ENCODE measurements at places on chromosomes 11 and 22. TPM values are rescaled to one million over a fixed set of nuclear protein-coding genes. Genes with fewer than 3 reads are reported as not detected.

- peaks cover 23% of the 10 kb centered on the region for H3K27me3 ChIP-seq
- H3K4me3 ChIP-seq, result no peak overlapping the region
- H3K27ac ChIP-seq, result no peak overlapping the region
- no peaks in the 10 kb centered on the region for H3K36me3 ChIP-seq
- no peaks in the 10 kb centered on the region for H3K4me1 ChIP-seq
Measured at GRCh38 chr11:69531717-69532088, 50.2 kb downstream of the LINC01488 start.

DNA sequence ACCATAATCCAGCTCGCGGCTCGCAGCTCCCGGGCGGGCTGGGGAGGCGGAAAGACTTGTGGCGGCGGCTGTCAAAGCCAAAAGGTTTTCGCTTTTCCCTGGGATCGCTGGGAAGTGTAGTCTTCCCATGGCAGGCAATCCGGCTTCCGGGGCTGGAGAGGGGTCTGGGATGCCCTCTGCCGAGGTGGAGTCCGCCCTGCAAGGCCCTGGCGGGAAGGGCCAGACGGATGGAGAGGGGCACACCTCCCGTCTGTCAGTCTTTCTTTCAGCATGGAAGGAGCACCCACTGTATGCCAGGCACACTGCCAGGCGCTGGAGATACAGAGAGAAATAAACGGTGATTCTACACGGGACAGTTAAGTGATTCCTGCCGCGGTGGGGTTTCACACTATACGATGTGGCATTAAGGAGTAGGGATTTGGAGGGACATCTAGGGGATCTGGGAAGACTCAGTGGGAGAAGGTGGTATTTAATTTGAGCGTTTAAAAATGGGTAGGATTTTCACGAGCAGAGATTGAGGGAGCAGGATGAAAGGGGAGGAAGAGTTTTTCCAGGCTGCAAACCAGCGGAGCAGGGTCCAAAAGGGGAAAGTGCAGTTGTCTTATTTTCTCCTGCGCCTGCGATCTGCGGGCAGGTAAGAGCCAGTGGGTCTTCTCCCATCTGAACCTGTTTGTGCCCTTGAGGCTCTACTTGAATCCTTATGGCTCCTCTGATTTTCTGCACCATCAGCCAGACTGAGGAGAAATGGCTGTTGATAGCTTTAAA is at the start of gene BACE1:
TSS of gene BACE1 (minus strand) at position 60 of the 765 bp plus-strand sequence. CDS start 461 bp downstream, outside the sequence.
- H3K4me3 ChIP-seq, result peak within 1 kb of the TSS; percentile 58
- H3K27me3 ChIP-seq, result peaks cover 24% of the 10 kb centered on the region
- peaks cover 13% of the 10 kb centered on the region for H3K4me1 ChIP-seq
- H3K27ac ChIP-seq, result no peak within 1 kb of the TSS

DNA sequence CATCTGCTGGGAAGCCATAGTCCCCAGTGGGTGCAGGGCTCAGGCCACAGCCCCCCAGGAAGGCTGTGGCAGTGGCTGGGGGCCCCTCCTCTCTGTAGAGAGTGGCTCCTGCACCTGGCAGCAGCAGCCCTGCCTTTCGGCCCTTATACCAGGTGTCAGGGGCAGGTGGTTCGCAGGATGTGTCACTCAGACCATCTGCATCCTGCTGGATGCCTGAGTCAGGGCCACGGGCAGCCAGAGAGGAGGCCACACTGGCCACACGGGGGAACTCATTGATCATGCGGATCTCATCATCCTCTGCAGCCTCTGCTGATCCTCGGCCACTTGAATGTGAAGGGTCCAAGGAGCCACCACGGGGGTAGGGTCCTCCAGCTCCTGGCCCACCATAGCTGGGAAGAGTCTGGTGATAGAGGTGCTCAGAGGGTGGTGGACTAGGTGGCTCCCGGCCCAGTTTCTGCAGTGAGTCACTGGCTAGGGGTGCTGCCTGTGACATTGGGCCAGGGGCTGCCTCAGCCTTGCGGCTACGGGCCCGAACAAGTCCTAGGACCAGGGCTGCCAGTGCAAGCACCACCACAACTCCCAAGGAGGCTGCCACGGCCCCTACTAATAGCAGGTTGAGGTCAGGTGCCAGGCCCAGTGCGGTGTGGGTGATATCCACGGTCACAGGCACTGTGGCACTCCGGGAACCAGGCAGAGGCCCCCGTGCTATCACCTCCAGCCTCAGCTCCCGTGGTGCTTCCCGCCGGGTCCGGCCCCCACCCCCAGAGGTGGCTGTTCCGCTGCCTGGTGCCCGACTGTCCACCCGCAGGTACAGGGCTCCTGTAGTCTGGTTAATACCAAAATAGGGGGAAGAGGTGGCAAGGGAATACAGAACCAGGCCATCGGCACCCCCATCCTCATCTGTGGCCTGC is 3.3 kb upstream of the TPP1 start:
- no peak for DNase-seq
- no peak overlapping the region for H3K4me3 ChIP-seq
- H3K4me1 ChIP-seq, result peaks cover 6% of the 10 kb centered on the region
- H3K27me3 ChIP-seq, result no peaks in the 10 kb centered on the region

- H3K27ac ChIP-seq, result peak overlapping the region; percentile 87
- peak; percentile 56 for DNase-seq
- H3K27me3 ChIP-seq, result no peaks in the 10 kb centered on the region
- H3K36me3 ChIP-seq, result peaks cover 3% of the 10 kb centered on the region
Measured at GRCh38 chr22:46070215-46070802, 80.0 kb upstream of the PPARA start.

- H3K36me3 ChIP-seq, result peaks cover 7% of the 10 kb centered on the region
- H3K27me3 ChIP-seq, result no peaks in the 10 kb centered on the region
- peak; percentile 5 for DNase-seq
- peaks cover 28% of the 10 kb centered on the region for H3K4me1 ChIP-seq
- no peak overlapping the region for H3K4me3 ChIP-seq
- no peak overlapping the region for H3K27ac ChIP-seq
Measured at GRCh38 chr11:65414776-65415498, 7.7 kb upstream of the NEAT1 start.

The RIMBP3C gene
- total RNA-seq, result 0.33 TPM

- H3K27ac ChIP-seq, result peak overlapping the region; percentile 81
- H3K36me3 ChIP-seq, result no peaks in the 10 kb centered on the region
- H3K27me3 ChIP-seq, result no peaks in the 10 kb centered on the region
Measured at GRCh38 chr11:117950993-117951961, 22.1 kb upstream of the TMPRSS13 start.

The SOX6 gene
- 0.46 TPM for total RNA-seq

- peaks cover 8% of the 10 kb centered on the region for H3K36me3 ChIP-seq
- no peak for DNase-seq
- H3K4me1 ChIP-seq, result peaks cover 10% of the 10 kb centered on the region
- no peak overlapping the region for H3K27ac ChIP-seq
- H3K27me3 ChIP-seq, result peaks cover 3% of the 10 kb centered on the region
- H3K4me3 ChIP-seq, result no peak overlapping the region
Measured at GRCh38 chr22:46272196-46272595, 4.4 kb downstream of the TTC38 start.

GRCh38 chr22:34080433-34080832 is 160.2 kb upstream of the LARGE1 start:
- no peaks in the 10 kb centered on the region for H3K27me3 ChIP-seq
- no peak for DNase-seq
- H3K27ac ChIP-seq, result no peak overlapping the region
- H3K36me3 ChIP-seq, result no peaks in the 10 kb centered on the region
- H3K4me1 ChIP-seq, result no peaks in the 10 kb centered on the region

The FOLR2 gene
- total RNA-seq, result not detected

The ACTN3 gene
- total RNA-seq, result 0.27 TPM

DNA sequence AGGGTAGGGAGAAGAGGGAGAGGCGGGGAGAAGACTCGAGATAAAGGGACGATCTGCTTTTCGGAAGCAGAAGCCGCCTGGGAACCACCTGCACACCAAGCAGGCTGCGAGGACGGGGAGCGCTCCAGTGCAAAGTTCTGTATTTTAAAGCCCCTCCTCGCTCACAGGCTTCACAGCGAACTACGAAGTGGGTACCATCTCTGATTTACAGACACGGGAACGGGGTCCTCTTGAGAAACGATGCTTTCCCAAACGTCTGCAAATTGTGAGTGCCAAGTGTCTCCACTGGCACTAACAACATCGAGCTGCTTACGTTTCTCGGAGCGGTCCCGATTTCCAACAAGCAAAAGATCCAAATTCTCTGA is 700 bp upstream of the STX3 start:
- peak overlapping the region; percentile 84 for H3K4me3 ChIP-seq
- no peaks in the 10 kb centered on the region for H3K36me3 ChIP-seq
- H3K27me3 ChIP-seq, result peaks cover 3% of the 10 kb centered on the region

The SLC22A6 gene
- not detected for total RNA-seq
